Neural crest cell (in vitro differentiated cells): ENCODE measurements at places on chromosomes 12 and 14.

GRCh38 chr12:69366796-69367195 lies 7.3 kb downstream of the YEATS4 start:
- H3K27me3 ChIP-seq: no peaks in the 10 kb centered on the region
- H3K4me3 ChIP-seq: no peak overlapping the region
- no peak overlapping the region for H3K27ac ChIP-seq
- H3K4me1 ChIP-seq: no peaks in the 10 kb centered on the region
- peaks cover 4% of the 10 kb centered on the region for H3K36me3 ChIP-seq
- DNase-seq: no peak

DNA sequence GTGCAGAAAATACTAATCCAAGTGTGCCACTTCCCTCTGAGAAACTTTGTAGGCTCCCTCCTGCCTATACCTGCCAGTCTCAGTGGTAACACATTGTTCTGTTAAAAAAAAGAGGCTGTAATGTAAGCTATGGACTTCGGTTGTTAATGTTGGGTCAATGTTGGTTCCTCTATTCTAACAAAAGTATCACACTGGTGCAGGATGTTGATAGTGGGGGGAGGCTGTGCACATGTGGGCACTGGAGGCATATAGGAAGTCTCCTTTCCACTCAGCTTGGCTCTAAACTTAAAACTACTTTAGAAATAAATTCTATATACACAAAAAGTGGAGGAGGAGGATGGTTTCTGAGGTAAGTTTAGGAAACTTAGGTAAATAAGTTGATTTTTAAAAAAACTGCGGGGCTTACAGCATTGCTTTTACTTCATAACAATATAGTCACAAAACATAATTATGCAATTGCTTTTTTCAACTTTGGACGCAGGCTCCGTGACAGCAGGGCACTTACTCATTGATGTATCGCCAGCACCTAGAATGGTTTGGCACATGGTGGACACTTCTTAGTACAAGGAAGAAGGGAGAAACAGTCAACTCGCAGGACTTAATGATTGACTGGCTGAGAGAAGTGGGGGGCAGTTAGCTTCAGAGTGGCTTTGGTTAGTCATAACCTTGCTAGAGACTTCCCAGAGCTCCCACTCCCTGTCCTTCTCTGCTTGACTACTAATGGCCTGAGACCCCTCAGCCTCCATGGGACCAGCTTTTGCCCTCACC lies 7.9 kb upstream of the NYNRIN start:
- H3K27me3 ChIP-seq: peaks cover 30% of the 10 kb centered on the region
- H3K4me1 ChIP-seq: no peaks in the 10 kb centered on the region
- H3K4me3 ChIP-seq: no peak overlapping the region

- H3K4me3 ChIP-seq: no peak overlapping the region
- peaks cover 31% of the 10 kb centered on the region for H3K27me3 ChIP-seq
- no peaks in the 10 kb centered on the region for H3K4me1 ChIP-seq
- H3K36me3 ChIP-seq: no peaks in the 10 kb centered on the region
- no peak overlapping the region for H3K27ac ChIP-seq
Measured at GRCh38 chr14:95609398-95609990, 74.6 kb downstream of the GLRX5 start.

DNA sequence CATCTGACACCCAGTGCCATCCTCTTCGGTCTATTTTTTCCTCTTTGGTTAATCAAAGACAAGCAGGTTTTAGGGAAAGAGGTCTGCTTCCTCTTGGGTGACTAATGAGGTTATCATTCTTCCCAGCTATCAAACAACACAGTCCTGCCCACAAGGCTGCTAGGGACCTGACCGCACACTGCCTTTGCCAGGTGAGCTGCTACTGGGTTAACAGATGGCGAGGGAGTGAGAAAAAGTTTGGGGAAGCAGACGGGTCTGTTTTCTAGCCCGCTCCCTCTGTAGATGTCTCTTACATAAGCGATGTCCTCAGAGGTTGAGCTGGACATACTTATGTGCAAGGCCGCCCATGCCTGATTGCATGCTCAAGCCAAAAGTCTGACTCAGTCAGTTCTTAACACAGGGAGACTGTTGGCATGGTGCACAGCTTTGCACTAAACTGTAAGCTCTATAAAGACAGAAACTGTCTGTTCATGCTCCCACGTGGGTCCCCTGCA lies 94.1 kb downstream of the SLC15A4 start:
- H3K4me1 ChIP-seq: peaks cover 15% of the 10 kb centered on the region
- H3K27ac ChIP-seq: peak overlapping the region; percentile 53
- no peaks in the 10 kb centered on the region for H3K36me3 ChIP-seq
- H3K27me3 ChIP-seq: peaks cover 5% of the 10 kb centered on the region

DNA sequence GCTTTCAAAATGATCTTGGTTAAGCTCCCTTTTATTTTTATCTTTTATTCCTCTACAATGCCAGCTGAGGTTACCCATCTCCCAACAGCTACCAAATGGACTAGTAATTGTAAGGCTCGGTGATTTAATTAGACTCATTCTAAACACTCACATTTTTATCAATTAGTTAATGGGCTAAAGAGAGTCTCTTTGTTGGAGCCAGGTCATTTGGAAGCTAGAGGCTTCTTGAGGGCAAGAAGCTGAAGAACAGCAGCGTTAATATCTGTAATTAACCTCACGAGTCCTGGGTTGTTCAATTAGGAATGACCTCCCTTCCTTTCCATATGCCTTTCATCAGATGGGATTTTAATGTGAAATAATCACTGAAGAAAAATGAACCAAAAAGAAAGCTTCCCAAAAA lies 56.9 kb downstream of the OTX2 start:
- H3K27me3 ChIP-seq: peaks cover 14% of the 10 kb centered on the region
- H3K27ac ChIP-seq: no peak overlapping the region

GRCh38 chr14:23428686-23429495 lies 6.6 kb downstream of the MYH7 start:
- peaks cover 11% of the 10 kb centered on the region for H3K27me3 ChIP-seq
- no peak overlapping the region for H3K4me3 ChIP-seq
- H3K4me1 ChIP-seq: peaks cover 5% of the 10 kb centered on the region
- H3K36me3 ChIP-seq: no peaks in the 10 kb centered on the region
- DNase-seq: no peak

DNA sequence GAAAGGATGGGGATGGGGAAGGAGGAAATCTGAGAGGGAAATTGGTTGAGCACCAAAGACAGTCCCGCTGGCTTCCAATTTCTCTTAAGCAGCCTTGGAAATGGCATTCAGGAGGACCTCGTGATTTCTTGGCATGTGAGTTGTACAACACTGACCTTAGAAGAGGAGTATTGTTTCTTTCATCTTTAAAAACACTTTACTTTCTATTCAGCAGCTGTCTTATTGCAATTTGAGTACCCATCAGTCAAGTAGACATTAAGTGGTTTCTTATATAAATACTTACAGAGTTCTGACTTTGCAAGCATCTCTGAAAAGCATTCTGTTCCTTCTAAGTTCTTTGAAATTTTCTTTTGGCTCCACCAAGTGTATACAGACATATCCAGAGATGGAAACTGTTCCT lies 83.2 kb downstream of the LMNTD1 start:
- no peak for DNase-seq
- H3K4me3 ChIP-seq: no peak overlapping the region
- no peaks in the 10 kb centered on the region for H3K27me3 ChIP-seq
- peaks cover 3% of the 10 kb centered on the region for H3K36me3 ChIP-seq
- no peak overlapping the region for H3K27ac ChIP-seq
- H3K4me1 ChIP-seq: no peaks in the 10 kb centered on the region

DNA sequence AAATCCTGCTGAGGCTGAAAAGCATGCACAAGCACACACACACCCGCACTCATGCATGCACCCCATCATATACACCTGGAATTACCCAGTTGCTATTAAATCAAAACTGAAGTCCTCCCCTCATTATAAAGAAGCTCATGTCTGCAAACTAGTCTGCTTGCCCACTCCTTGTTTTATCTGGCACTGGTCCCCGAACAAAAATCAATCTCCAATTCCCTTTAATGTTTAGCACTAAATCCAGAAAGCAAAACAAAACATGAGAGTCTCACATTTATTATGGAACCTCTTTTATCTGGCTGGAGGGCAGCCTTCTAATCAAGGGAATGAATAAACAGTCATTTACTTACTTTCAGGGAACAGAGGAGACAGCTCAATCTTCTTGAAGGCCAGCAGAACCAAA lies 1093.4 kb upstream of the FLRT2 start:
- H3K36me3 ChIP-seq: no peaks in the 10 kb centered on the region
- peaks cover 15% of the 10 kb centered on the region for H3K4me1 ChIP-seq
- H3K27ac ChIP-seq: no peak overlapping the region
- H3K27me3 ChIP-seq: no peaks in the 10 kb centered on the region

- no peak for DNase-seq
- peaks cover 14% of the 10 kb centered on the region for H3K36me3 ChIP-seq
- no peak overlapping the region for H3K4me3 ChIP-seq
- no peaks in the 10 kb centered on the region for H3K4me1 ChIP-seq
- no peak overlapping the region for H3K27ac ChIP-seq
- no peaks in the 10 kb centered on the region for H3K27me3 ChIP-seq
Measured at GRCh38 chr14:65566820-65567522, 154.4 kb downstream of the FUT8 start.
